ENCODE measurements at places on chromosomes 2 and 18.

GRCh38 chr2:96499061-96499960 lies 5.8 kb downstream of the NEURL3 start:
- no peak for DNase-seq

DNA sequence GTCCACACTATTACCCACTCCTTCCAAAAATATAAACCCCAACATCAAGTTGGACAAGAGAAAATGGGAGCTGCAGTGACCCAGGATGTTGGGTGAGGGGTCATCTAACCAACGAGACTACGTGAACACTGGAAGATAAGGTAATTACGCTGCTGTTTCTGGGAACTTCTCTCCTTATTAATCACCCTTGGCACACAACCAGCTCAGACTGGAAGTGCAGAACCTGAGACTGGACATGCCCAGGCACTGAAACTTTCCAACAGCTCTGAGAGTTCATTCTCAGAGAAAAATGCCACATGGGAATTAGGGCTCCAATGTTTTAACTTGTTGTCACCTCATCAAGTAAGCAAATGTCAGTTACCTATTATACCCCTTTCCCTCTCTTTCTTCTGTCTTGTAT lies 135.3 kb downstream of the CCDC148 start:
- no peak for DNase-seq

DNA sequence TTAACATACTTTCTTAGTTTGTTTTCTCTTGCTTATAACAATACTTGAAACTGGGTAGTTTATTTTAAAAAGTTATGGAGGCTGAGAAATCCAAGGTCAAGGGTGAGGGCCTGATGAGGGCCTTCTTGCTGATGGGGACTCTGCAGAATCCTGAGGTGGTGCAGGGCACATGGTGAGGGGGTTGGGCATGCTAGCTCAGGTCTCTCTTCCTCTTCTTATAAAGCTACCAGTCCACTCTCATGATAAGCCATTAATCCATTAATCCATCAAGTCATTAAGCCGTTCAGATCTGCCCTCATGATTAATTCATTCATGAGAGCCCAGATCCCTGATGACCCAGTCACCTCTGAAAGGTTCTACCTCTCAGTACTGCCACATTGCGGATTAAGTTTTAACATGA lies 21.4 kb downstream of the ALMS1 start:
- DNase-seq = no peak

GRCh38 chr2:231679908-231680284 lies 28.4 kb upstream of the PTMA start:
- DNase-seq = no peak

DNA sequence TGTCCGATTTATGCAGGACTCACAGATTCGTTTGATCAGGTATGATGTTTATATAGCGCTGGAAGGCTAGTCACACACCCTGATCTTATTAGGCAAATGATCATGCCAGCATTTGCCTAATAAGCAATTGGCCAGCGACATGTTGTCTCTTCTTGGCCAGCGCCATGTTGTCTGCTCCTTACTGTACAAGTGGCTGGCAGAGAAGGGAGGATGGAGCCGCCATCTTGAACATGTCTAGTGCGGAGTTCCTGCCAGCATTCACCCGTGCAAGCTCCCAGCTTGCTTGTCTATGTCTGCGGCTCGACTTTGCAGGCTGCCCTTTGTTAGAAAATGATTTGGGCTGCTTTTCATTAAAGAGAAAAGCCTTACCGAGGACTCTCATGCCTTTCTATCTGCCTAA lies 106.3 kb downstream of the TFCP2L1 start:
- DNase-seq = no peak

DNA sequence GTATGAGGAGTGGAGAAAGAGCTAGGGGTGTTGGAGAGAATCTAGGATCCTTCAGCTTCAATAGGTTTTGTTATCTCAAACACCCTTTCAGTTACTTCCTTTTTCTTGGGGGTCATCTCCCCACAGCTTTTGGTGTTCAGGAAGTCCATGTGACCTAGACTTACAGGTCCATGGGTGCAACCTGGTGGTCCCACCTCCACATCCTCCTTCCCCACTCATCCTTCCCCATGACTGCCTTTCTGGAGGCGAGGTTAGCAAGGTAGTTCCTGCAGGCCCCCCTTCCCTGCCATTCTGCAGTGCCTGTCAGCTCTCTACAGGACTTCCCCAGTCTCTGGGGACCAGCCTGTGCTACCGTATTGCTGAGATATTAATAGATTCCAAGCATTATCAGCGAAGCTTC lies 107.6 kb downstream of the TMEM17 start:
- DNase-seq = no peak

DNA sequence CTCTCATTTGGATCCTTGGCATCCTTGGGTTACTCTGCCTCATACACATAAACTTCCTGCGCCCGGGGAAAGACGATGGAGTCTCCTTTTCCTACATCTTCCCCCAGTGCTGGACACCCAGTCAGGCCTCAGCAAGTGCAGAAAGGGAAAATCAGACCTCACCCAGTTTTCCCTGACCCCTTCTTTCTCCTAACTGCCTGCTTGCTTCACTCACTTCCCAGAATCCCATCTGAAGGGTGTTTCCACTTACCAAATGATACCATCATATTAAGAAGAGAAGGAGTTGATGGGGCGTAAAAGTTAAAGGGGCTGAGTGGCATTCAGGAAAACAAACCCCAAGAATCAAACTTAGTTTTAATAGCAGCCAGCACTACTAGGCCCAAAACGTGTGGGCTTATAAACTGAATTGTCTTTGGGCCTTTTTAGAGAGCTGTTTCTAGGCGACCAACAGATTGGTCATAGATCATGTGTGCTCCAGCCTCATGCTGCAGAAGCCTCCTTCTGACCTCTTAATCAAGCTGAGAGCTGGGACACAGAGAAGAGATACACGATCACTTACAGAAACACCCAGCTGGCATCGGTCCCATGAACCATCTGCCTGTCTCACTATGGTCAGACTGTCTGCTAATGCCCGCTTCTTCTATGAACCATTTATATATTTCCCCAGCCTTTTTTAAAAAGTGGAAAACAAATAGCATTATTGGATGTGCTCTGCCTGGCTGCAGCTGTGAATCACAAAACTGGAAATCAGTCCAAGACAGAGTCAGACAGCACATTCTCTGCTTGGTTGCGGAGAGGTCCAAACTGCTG lies 165.7 kb upstream of the SLC14A2 start:
- no peak for DNase-seq

- DNase-seq = no peak
Measured at GRCh38 chr18:62781893-62782292, 66.6 kb downstream of the PHLPP1 start.

- DNase-seq = no peak
Measured at GRCh38 chr2:182915369-182916326, 49.2 kb upstream of the FRZB start.

- no peak for DNase-seq
Measured at GRCh38 chr2:170276056-170276455, 98.1 kb downstream of the MYO3B start.

- no peak for DNase-seq
Measured at GRCh38 chr2:20438334-20439192, 8.3 kb upstream of the RHOB start.

DNA sequence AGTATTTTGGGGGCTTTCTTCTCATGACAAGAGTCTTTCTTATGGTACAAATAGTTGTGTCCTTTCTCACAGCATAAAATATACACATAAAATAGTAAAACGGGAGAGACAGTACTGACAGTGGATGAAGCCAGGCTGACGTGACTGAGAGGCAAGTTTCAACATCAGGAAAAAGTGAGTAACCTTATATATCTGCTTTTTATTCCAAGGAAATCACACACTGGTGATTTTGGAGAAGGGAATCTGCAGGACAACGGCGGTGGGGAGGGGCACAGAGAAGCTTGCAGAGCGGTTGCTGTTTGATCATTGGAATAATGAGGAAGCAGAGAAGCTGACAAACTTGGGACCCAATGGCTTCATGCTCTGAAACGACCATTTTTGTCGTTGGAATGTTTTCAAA lies 130.6 kb upstream of the ZNF236 start:
- no peak for DNase-seq

DNA sequence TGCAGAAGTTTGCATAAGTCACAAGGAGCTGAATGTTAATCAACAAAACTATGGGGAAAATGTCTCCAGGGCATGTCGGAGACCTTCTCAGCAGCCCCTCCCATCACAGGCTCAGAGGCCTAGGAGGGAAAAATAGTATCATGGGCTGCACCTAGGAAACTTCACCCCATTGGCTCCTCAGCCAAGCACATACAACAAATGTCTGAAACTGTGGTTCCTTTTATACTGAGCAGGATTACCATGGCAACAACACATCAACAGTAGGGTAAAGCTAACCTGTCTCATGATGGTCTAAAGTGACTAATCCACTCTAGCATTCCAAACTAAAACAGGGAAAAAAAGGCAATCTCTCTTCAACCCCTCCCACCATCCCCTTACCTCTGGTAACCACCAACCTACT lies 3.2 kb upstream of the NEMP2 start:
- DNase-seq = no peak

DNA sequence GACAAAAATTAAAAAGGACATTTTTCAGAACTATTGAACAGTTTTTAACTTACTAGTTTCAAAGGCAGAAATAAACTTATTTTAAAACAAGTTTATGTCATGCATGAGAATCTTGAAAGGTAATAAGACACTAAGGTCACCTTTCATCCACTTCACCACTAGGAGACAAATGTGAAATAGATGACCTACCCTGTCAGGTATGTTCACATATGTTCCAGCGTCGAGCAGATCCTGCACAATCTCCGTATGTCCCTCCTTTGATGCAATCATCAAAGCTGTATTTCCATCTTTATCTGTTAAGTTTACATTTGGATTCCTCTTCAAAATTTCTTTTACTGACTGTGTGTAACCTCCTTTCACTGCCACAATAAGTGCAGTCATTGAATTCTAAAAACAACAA lies 34.7 kb downstream of the KIDINS220 start:
- DNase-seq = no peak

- no peak for DNase-seq
Measured at GRCh38 chr18:12256951-12257350, 2.8 kb downstream of the CIDEA start.

GRCh38 chr2:238949710-238950345 lies 101.9 kb downstream of the TWIST2 start:
- no peak for DNase-seq

DNA sequence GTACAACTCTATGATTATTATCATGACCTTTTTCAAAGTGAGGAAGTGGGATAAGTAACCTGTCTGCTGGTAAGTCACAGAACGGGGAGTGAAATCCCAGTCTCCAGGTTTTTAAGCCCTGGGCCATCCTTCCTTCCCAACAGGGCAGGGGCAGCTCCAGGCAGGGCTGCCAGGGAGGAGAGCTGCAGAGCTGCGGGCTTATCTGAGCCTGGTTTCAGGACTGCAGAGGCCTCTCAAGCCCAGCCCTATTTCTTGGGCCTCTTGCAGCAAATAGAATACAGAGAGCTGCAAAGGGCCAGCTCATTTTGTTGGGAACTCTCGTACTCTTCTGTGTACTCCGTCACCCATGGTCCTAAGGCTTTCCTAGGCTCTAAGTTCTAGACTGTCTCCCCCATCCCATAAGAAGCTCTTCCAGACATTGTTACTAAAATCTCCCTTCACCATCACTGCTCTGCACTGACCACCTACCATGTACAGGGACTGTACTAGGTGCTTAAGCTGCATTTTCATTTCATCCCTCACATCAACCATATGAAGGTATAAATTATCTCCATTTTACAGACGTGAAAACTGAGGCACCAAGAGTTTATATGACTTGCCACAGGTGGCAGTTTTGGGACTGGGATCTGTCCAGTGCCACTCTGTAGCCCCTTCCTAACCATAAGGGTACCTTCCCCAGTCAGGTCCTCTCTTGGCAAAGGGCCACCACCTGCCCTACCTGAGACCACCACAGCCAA lies 3.1 kb downstream of the RAB11FIP5 start:
- no peak for DNase-seq

DNA sequence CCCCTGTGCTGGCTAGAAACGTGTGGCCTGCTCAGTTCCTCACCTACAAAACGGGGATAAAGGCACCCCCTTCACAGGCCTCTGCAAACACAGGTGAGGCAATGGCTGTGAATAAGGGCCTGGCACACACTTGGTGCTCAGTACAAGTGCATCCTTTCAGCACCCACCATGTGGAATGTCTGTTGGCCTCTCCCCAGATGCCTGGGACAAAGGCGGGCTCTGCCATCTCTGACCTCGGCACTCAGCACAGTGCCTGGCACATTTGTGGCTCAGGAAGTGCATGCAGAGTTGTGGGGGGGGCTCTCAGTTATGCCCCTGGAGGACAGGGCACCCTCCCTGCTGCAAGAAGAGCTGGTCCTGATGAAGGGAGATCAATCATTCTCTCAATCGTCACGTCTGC lies 224.6 kb upstream of the RAB6C start:
- no peak for DNase-seq

- no peak for DNase-seq
Measured at GRCh38 chr2:177422271-177422670, 29.7 kb downstream of the AGPS start.

GRCh38 chr2:222315443-222316121 lies 16.8 kb upstream of the PAX3 start:
- no peak for DNase-seq

GRCh38 chr2:216446343-216446742 lies 34.1 kb downstream of the SMARCAL1 start:
- no peak for DNase-seq

- DNase-seq = no peak
Measured at GRCh38 chr2:203772456-203773165, 66.2 kb downstream of the CD28 start.

DNA sequence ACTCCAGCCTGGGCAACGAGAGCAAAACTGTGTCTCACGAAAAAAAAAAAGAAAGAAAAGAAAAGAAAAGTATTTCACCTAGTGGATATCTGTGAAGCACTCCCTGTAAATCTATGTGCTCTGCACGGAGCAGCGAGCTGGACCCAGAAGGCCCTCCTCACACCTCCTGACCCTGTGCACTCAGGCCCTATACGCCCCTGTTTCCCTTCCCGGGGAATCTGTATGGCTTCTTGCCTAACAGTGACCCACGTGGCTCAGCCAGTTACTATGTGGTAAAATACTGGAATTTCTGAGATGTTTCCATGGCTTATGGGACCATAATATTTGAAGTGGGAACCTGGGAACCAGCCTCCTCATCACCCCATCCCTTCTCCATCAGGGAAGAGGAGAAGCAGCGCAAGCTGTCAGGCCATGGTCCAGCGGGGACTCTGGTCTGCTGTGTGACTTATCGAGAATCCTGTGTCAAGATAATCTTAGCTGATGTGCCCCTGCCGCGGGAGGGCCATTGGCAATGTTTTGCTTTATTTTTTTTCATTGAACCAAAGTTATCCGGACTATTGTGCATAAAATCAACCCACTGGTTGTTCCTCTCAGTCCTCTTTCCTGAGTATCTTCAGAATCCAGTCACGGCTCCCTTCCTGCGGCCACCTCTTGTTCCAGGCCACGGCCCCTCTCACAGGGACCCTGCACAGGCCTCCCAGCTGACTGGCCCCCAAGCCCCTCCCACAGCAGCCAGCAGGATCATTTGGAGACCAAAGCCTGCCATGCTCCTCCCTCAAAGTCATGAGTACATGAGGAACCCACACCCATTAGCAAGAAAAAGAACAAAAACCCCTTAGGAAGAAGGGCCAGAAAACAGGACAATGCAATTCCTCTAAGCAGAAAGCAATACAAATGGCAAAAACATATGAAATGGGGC lies 30.6 kb downstream of the SDC1 start:
- DNase-seq = no peak
